ENCODE measurements at places on chromosomes 12 and 14.

GRCh38 chr14:63986789-63987533 lies 134.2 kb downstream of the SYNE2 start:
- no peak for DNase-seq

DNA sequence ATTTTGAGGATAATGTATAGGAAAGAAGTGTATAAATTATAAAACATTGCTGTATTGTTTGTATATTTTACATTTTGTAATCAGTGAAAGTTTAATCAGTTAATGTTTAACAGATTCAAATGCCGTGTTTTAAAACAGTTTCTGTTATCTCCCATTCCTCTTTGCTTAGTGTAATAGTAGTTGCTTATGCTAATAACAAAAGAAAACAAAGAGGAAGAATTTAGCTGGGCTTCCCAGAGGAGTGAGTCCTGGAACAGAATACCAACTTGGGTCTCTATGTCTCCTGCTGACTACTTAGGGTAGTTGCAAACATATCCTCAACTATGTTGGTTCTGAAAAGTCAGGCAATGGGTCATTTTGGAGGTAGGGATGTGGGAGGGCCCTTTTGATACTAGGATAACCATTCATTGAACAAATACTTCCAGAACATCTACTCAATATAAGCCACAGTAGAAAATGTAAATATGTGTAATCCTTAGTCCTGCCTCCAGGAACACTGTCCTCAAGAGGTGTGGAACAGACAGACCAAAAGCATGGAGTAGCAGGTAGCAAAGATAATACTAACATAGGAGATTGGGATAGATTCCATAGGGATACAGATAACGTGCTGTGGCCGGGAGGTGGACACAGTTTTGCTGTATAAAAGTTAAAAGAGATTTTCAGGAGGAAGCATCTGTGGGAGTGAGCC lies 36.1 kb upstream of the EVL start:
- no peak for DNase-seq

GRCh38 chr12:93852173-93852591 lies 175.0 kb downstream of the CRADD start:
- DNase-seq, result no peak

GRCh38 chr12:70774055-70774454 lies 136.8 kb upstream of the PTPRB start:
- DNase-seq, result no peak

DNA sequence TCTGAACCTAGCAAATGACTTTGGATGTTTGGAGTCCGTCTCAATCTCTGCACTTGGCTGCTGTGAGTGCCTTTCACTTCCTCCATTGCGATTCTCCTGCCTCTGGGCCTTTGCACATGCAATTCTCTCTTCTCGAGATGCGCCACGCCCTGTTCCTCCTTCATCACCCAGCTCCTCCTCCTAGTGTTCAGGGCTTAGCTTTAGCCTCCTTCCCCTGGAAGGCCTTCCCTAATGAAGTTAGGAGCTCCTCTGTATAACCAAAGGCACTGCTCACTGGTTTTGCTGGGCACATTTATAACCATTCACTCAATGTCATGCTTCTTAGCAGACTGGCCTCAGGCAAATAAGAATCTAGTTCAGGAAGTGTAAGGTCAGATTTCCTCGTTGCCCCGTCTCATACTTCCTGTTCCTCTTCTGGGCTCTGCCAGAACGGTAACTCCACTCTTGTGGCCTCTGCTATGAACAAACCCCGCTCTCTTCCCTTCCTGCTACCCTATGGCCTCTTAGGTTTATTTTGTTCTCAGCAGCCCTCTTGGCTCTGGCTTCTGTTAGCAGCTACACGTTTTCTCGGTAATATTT lies 171.4 kb downstream of the CRADD start:
- DNase-seq, result no peak

GRCh38 chr12:6605421-6606330 lies 1.5 kb downstream of the CHD4 start:
- no peak for DNase-seq

DNA sequence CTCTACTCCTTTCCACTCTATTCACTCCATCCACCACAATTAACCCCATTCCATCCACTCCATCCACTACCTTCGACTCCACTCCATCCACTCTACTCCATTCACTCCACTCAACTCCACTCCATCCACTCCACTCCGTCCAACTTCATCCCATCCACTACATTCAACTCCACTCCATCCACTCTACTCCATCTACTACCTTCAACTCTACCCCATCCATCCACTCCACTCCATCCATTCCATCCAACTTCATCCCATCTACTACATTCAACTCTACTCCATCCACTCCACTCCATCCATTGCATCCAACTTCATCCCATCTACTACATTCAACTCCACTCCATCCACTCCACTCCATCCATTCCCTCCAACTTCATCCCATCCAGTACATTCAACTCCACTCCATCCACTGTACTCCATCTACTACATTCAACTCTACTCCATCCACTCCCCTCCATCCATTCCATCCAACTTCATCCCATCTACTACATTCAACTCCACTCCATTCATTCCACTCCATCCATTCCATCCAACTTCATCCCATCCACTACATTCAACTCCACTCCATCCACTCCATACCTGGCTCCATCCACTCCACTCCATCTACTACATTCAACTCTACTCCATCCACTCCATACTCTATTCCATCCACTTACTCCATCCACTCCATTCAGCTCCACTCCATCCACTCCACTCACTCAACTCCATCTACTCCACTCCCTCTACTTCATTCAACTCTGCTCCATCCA lies 16.4 kb downstream of the HNF1A start:
- no peak for DNase-seq

- no peak for DNase-seq
Observed at GRCh38 chr12:122845865-122846621, 10.8 kb downstream of the HIP1R start.

DNA sequence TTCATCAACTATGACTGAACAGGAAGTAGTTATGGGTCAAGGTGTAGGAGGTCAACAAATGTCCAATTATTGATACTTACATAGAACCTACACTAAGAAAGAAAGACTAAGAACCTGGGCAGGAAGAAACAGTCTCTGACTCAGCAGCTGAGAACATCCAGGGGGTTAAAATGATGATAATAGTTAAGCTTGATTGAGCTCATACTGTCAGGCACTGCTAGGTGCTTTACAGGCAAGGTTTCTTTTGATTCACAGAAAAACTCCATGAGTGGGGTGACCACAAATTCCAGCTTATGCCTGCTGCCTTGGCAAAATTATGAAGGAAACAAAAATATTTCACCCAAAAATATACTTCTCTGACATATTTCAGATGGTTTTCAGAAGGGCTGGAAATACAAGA lies 75.0 kb downstream of the ACADS start:
- no peak for DNase-seq

GRCh38 chr14:35339761-35340406 lies 47.7 kb downstream of the PSMA6 start:
- no peak for DNase-seq

- DNase-seq, result no peak
Observed at GRCh38 chr12:119006746-119007145, 25.4 kb downstream of the SRRM4 start.

DNA sequence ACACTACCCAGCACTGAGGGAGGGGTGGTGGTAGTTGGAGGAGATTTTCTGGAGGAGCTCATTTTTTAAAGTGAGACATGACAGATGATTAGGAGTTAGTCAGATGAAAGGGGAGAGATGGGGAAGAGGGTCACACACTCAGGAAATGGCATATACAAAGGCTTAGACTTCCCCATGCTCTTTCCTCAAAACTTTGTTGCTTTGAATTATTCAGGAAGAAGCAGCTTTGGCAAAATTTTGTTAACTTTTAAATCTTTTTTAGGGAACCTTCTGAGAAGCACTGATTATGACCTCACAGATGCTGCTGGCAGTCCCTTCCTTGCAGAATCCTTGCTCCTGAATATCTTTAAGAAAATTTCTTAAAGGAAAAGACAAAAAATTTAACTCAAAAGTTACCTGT lies 19.8 kb downstream of the ALDH6A1 start:
- no peak for DNase-seq

DNA sequence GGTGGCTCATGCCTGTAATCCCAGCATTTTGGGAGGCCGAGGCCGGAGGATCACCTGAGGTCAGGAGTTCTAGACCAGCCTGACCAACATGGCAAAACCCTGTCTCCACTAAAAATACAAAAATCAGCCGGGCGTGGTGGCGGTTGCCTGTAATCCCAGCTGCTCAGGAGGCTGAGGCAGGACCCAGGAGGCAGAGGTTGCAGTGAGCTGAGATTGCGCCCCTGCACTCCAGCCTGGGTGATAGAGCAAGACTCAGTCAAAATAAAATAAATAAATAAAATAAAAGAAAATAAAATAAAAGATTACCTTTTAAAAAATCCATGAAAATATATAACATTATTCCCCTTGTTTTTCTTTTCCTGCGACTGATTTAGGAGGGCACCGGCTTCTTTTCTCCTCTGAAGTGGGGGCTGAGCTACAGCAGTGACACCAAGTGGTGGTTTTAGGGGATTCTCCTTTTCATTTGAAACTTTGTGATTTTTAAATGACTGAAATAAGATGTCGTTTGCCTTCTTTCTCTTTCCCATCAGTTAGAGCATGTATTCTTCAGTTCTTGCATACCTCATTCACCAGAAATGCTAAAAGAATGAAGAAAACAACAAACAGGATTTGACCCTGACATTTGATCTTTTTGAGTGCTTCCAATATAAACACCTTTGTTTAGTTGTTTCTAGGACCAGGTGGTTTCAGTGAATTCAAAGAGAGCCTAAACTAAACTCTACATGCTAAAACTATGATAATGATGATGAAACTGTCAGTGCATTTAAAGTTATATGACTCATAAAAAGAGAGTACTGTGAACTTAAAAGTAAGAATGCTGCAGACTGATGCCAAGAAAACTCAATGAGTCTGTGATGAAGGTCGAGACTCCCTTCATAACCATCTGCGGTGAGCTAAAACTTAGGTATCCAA lies 22.6 kb upstream of the PKP2 start:
- peak; percentile 62 for DNase-seq

- peak; percentile 36 for DNase-seq
Observed at GRCh38 chr12:71551529-71551928, 111.9 kb downstream of the LGR5 start.

DNA sequence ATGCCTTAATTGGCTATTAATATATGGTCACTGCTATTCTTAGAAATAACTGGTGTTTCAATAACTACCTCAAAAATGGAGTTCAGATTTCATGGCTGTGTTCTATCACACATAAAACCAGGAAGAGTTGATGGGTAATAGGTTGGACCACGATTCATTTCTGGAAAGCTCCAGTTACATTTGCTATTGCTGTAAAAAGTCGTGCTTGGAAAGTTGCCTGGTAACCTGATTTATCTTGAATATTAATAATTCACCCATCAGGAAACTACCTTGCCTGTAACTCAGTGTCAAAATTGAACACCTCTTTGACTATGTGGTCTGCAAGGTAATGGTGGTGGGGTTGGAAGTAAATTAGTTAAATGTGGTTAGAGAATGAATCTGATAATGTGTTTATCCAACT lies 104.7 kb upstream of the IFNG-AS1 start:
- DNase-seq, result no peak

DNA sequence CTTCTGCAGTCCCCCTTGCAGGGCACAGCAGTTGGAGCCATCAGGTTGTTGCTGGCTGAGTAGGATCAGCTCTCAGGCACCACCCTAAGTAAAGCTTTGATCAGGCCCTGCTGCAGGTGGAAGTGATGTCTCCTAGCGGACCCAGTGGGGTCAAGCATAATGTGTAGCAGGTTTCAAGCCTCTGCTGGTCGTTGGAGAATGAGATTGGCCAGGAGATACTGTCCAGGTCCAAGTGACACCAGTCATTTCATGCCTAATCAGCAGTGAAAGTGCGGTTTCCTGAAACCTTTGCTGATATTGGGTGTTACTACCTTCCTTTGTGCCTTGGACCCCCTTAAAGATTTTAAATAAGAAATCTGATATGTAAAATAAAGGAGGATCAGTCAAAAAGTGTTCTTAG lies 72.6 kb downstream of the SUSD6 start:
- no peak for DNase-seq

GRCh38 chr12:106137530-106138356 lies 1.0 kb downstream of the NUAK1 start:
- no peak for DNase-seq

- peak; percentile 90 for DNase-seq
Observed at GRCh38 chr14:105090493-105091053, 25.3 kb upstream of the GPR132 start.

DNA sequence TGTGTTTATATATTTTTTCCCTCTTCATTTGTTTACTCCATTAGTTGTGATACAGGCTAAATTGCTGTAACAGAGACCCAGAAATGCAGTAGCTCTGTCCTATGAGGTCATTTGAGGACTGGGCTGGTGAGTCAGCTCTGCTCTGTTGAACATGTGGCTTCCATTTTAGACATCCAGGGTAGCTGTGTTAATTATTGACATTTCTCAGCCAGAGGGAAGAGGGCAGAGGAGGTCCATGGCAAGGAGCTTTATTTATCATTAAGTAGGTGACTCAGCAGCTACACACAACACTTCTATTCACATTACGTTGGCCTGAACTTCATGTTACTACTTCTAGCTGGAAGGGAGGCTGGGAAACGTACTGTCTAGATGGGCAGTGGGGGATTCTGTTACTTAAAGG lies 85.4 kb downstream of the PTCSC3 start:
- DNase-seq, result peak; percentile 80

GRCh38 chr12:3543826-3544225 lies 52.8 kb downstream of the PRMT8 start:
- no peak for DNase-seq

- DNase-seq, result no peak
Observed at GRCh38 chr12:12147111-12147510, 76.4 kb downstream of the BCL2L14 start.

- no peak for DNase-seq
Observed at GRCh38 chr14:98959410-98959809, 312.6 kb downstream of the BCL11B start.

DNA sequence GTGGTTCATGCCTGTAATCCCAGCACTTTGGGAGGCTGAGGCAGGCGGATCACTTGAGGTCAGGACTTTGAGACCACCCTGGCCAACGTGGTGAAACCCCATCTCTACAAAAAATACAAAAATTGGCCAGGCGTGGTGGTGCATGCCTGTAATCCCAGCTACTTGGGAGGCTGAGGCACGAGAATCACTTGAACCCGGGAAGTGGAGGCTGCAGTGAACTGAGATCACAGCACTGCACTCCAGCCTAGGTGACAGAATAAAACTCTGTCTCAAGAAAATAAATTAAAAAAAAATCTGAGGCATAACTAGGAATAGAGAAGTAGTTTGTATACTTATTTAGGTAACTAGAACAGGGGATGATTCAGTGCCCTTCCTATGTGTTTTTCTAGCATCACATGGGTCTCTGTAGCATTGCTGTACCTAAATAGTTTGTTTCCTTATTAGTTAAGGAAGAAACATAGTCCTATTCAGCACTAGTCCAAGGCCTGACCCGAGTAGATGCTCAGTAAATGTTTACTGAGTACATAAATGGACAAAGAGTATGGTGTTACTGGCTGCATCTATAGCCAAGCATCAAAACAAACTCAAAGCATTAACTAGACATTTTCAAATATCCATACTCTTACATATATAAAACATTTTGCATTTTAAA lies 21.7 kb downstream of the TAOK3 start:
- no peak for DNase-seq

DNA sequence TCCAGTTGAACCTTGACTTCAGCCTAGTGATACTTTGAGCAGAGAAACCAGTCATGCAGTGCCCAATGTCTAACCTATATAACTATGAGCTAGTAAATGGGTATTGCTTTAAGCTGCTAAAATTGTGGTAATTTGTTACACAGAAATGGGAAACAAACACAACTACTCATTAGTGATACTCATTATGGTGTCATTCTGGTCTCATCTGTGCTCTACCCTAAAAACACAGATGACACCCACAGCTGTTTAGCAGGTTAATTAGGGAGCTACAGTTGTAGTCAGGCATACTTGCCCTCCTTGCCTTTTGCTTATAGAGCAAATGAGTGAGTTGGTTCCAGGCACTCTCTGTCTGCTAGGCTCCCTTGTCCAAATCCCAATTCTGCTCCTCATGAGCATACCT lies 50.0 kb upstream of the ATF7IP start:
- DNase-seq, result no peak
